Stimulated activated naive CD8-positive, alpha-beta T cell treated with anti-CD3 and anti-CD28 coated beads, Interleukin-15, Interleukin-2, amounts not matched to agents 100 U/mL and 50 U/mL, for 24 hours (primary cell): ENCODE measurements at places on chromosomes 13 and 19.

DNA sequence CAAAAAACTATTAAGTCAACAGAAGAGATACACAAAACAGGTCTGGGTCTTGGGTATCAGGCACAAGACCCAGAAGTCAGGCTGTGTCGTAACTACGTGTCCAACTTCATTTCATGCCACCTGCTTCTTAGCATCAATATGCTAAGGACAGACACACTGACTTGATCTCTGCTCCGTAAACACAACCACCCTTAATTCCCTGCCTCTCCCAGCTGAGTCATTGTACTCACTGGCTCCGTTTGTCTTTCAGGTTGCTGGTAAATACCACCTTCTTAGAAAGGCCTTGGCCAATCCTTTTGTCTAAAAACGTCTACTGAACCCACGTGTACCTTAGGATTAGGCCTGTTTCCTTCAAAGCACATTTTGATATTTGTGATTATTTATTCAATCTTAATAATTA is 726.2 kb downstream of the PCDH9 start:
- no peak for DNase-seq

DNA sequence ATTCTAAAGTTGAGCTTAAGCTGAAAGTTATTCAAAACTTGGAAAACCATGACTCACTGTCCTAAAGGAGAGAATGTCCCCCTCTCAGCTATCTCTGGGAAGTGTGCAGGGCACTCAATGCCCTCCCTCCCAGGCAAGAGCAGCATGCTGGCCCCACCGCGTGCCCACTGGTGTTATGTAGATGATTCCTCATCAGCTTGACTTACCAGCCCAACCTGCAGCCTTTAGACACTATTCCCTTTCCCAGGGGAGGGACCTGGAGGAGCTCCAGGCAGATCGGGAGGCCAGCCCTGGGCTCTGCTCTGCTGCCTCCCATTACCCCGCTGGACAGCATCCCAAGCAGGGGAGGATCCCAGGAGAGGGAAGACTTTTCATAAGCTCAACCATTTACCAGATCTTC is 124.6 kb downstream of the FGF14 start:
- DNase-seq: no peak

DNA sequence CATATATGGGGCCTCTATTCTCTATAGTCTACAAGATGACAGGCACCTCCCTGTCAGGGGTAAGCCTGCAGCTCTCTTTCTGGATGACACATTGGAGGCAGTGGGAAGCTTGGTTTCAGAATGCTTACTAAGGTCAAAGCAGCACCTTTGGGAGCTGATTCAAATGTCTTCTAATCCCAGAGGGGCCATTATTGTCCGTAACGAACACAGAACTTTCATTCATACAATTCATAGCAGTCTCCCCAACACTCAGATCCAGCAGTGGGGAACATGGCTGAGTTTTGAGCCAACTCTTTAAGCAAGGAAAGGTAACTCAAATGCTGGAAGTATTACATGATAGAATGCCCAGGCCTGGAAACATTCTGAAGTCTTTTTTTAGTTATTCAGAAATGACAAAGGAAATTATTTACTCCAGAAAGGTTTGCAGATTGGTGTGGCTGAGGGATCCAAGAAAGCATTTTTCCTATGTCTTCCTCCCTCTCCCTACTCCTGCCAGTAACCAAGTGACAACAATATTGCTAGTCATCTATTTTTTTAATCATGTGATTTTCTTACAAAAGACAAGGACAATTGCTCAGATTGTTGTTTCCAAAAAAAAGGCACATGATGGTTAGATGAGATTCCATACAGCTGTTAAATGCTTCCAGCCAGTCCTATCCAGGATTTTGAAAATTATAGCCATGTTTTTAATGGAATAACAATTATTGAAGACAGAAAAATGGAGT is 118.7 kb downstream of the FOXO1 start:
- DNase-seq: no peak

- DNase-seq: no peak
Measured at GRCh38 chr19:13210941-13211340, 60.7 kb downstream of the IER2 start.

- no peak for DNase-seq
Measured at GRCh38 chr13:48299591-48299990, 4.0 kb upstream of the RB1 start.

GRCh38 chr19:1274852-1275259 is 474 bp upstream of the FAM174C start:
- DNase-seq: peak; percentile 24

- DNase-seq: peak; percentile 75
Measured at GRCh38 chr19:49497047-49497788, 984 bp downstream of the RPS11 start.

GRCh38 chr19:23908165-23908564 is 6.5 kb upstream of the ZNF726 start:
- no peak for DNase-seq

DNA sequence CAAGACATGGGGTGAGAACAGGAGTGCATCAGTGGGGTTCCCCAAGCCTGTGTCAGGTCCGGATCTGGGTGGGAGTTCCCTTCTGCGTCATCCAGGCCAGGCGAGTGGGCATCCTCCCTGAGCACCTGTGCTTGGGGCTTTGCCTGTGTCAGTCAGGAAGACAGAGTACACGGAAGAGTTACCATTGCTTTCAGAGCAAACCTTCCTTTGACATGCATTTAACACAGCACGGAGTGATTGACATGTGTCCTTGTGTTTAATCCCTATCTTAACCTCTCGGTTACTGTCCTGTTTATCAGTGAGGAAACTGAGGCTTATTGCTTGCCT is 47.6 kb downstream of the CAPN12 start:
- no peak for DNase-seq

DNA sequence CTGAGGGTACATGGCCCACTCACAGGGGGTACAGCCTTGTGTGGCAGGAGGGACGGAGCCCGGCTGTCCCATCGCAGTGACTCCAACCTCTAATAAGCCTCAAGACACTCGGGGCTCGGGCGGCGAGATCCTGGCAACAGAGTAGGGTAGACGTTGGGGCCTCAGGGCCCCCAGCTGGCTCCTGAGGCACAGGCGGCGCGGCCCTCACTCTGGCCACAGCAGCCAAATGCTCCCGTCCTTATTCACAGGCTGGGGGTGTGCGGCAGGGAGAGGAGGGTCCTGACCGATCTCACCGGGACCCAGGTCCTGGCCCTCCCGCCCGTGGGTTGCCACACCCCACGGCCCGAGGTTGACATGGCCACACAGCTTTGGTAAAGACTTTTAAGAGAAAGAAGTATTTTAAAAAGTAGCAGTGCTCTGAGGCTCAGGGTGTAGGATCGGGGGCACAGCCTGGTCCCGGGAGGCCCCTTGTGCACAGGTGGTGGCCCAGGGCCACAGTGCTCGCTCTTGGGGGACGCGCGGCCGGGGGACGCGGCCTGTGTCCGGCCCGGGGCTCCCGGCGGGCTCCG is 7.6 kb downstream of the SLC39A3 start:
- no peak for DNase-seq

GRCh38 chr13:113360446-113360845 is 3.5 kb downstream of the GRTP1 start:
- DNase-seq: no peak

GRCh38 chr13:75217949-75218348 is 264.0 kb downstream of the TBC1D4 start:
- DNase-seq: no peak

DNA sequence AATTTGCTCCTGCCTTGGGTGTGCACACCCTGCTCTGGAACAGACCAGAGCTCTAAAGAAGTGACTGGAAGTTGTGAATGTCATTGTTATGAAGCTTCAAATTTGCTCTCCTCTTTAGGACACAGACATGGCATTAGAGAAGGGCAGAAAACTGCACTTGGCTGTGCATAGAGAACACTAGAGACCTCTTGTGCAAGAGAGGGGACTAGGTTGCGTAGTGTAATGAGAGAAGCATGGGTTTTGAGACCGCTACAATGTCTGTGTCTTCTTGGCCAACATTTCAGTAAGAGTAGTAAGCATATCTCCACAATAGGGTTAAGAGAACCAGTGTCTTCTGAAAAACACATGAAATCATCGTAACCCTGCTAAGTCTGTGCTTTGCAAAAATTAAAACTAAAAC is 423.3 kb downstream of the SPRY2 start:
- no peak for DNase-seq

- no peak for DNase-seq
Measured at GRCh38 chr19:19823916-19824315, 2.4 kb upstream of the ZNF506 start.

GRCh38 chr13:46575301-46575771 is 22.4 kb downstream of the LRCH1 start:
- DNase-seq: no peak

DNA sequence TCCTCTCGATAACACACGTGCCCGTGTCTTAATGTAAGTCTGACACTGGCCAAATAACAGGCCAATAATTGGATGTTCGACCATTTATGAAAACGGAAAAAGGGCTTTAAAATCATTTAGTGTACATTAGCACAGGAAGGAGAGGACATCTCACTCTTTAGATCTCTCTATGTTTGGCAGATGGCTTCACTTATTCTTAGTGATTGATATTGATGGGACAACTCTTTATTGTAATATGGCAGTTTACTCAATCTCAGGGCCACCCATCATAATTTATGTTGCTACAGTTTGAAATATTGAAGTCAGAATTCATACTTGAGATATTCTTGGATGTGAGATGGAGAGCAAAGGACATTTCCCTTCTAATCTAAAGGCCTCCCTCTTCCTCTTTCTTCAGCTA is 430.7 kb upstream of the ARGLU1 start:
- DNase-seq: no peak

- no peak for DNase-seq
Measured at GRCh38 chr13:108494991-108495645, 134.3 kb upstream of the MYO16 start.

DNA sequence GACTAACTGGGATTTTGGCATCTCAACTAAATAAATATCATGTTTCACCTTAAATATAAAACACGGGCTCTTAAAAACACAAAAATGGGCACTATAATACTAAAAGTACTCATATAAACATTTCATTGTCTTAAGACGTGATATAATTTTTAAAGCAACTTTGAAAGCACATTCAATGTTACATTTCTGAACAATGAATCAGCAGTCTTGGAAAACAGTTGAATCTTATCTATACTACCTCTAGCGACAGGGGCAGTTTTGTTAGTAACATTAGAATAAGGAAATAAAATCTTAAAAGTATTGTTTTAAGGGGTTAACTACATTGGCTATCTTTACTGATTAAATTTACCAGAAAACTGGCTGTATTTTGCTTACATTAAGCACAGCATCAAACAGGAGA is 156.9 kb downstream of the UGGT2 start:
- DNase-seq: no peak

- no peak for DNase-seq
Measured at GRCh38 chr13:24644036-24644435, 36.2 kb upstream of the ATP12A start.

DNA sequence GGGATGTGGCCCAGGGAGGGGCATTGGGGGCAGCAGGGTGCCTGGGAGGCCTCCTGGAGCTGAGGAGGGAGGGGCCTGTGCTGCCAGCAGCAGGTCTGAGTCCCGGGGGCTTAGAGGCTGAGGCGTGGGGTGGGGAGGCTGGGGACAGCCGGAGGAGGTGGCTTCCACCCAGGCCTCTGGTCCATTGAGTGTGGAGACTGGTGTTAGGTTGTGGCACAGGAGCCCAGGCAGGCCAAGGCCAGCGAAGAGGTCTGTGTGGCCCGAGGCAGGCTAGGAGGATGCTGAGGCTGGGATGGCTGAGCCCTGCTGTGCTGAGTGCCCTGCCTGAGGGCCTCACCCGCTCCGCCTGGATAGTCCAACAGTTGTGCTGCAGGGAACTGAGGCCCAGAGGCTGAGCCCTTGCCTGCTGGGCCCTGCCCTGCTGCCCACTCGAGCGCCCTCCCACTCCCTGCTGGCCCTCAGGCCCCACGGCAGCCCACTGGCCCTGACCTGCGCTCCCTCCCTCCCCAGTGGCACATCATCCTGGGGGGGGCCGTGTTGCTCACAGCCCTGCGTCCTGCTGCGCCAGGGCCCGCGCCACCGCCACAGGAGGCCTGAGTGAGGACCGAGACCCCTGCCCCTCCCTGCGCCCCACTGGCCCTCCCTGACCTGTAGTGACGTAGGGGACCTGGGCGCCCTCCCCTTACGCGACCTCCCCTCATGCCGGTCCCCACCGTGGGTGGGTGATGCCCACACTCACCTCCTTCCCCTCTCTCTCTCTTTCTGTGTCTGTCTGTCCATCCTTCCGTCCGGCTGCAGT is 4.9 kb upstream of the GARIN5A start:
- DNase-seq: no peak

- no peak for DNase-seq
Measured at GRCh38 chr13:49869519-49869918, 66.6 kb downstream of the SPRYD7 start.

DNA sequence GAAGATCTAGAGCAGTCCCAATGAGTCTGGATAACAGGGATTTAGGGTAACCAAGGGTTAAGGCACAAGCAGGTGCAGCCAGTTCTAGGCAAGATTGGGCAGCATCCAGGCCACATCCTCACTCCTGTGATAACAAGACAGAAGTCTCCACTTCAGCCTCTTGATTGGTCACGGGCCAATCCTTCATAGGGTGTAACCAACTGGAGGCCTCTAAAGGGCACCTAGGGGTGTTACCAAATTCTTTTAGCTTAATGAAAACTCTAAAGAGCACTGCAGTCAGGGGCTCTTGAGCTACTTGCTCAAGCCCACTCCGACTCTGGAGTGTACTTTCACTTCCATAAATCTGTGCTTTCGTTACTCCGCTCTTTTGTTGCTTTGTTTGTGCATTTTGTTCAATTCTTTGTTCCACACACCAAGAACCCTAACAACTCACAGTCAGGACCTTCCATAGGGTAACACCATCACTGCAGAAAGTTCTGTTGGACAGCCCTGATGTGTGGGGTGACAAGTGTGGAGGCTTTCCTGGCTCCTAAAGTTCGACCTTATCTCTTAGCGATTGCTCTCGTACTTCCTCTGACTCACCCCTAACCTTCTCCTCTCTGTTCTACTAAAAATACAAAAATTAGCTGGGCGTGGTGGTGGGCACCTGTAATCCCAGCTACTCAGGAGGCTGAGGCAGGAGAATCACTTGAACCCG is 36.1 kb downstream of the ZSWIM9 start:
- DNase-seq: no peak

GRCh38 chr19:28633319-28634018 is 579.5 kb downstream of the UQCRFS1 start:
- DNase-seq: peak; percentile 54
